CD14-positive monocyte (primary cell): ENCODE measurements at places on chromosomes 7 and 10.

DNA sequence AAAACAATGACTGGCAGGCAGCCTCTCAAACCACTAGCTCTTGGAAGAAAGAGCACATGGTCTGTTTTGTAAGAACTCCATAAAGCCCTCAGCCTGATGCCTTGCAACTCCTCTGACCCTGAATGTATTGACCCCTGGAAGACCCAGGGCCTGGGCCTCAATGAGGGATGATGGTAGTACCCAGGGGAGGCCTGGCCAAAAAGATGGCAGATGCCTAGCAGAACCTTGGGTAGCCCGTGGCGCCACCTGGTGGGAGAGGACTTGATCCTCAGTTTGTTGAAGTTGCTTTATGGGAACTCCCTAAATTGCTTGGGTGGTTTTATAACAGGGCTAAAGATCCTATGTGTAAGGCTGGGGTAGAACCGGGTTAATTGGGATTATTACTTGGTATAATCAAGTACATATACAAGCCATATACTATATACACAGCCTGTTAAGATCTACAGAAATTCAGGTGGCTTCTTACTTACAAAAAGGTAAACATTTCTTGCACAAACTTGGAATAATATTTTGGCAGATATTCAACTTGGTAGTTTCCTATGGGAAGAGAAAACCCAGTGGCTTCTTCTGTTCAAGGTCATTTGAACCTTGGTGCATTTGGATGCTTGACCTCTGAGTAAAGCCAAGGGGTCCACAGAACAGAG, 95.8 kb upstream of the CACUL1 start:
- peak; percentile 71 for DNase-seq

DNA sequence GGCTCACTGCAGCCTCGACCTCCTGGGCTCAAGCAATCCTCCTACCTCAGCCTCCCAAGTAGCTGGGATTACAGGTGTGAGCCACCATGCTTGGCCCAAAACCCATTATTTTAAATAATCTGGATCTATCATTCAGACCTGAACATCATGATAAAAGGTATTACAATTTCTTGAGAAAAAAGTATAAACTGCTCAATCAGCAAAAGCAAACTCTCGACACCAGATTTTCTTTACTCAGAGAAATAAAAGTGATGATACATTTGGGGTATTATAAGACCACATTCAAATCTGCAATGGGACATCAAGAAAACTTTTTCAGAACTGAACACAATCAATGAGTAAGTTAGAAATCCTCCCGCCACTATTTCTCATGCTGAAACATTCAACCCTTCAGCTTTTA, 41.2 kb downstream of the JMJD1C start:
- DNase-seq, result no peak

- DNase-seq, result peak; percentile 31
Measured at GRCh38 chr7:86932038-86932512, 127.4 kb downstream of the ELAPOR2 start.

- no peak for DNase-seq
Measured at GRCh38 chr10:11443468-11444154, 167.8 kb downstream of the USP6NL start.

- DNase-seq, result no peak
Measured at GRCh38 chr10:11104772-11105675, 87.4 kb downstream of the CELF2 start.

DNA sequence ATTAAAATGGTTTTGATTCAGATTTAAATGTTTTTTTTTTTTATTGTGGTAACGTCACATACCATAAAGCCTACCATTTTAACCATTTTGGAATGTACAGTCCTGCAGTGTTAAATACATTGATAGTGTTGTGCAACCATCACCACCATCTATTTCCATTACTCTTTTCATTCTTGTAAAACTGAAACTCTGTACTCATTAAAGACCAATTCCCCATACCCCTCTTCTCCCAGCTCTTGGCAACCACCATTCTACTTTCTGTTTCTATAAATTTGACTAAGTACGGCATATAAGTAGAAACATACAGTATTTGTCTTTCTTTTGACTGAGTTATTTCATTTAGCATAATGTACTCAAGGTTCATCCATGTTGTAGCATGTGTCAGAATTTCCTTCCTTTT, 96.2 kb downstream of the EXOC4 start:
- DNase-seq, result no peak

DNA sequence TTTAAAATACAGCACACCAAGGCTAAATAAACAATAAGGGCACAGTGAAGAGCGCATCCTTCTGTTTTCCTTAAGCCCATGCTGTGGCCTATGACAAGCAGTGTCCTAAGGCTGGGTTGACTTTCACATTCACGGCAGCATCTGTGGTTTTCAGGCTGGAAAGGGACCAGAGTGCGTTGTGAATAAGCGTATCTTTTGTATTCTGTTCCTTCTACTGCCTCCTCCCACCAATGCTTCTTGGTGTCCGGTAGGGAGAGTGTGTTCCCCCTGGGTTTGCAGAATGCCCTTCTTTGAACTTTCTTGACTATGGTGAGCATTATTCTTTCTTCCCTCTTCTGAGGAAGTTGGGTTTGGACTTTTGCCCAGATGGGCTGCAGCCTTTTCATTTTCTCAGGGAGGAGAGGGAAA, 73.6 kb downstream of the ABCA13 start:
- peak; percentile 9 for DNase-seq

- no peak for DNase-seq
Measured at GRCh38 chr7:151694441-151694827, 174.7 kb upstream of the RHEB start.

DNA sequence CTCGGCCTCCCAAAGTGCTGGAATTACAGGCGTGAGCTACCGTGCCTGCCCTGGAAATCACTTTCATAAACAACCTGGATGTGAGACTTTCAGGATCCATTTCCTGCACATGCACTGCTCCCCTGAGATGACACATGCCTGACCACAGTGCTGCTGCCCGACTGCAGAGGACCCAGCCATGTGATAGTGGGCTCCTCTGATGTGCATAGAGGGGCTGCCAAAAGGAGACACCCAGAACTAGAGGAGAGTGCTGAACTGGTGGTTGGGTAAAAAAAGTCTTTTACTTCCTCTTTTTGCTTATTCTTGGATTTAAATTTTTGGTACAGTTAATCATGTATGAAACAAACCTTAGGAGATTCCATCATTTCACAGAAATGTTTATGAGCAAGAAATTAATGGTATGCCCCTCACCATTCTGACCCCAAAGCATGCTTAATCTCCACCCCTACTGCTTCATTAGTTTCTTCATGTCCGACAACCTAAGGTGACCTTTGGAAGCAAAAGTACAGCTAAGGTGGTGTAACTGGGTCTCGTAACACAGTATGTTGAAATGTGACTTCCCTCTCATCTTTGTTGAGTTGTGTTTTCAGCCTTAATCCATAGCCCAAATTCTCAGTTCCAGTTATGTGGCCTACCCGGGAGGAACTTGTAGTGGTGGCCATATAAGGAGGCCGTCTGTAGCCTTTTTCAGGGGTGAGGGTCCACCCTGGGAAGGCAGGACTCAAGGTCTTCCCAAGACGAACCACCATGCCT, 111.1 kb downstream of the RNF216 start:
- peak; percentile 93 for DNase-seq

GRCh38 chr10:58990693-58991092, 185.8 kb upstream of the PHYHIPL start:
- no peak for DNase-seq

GRCh38 chr10:127013211-127013656, 108.0 kb downstream of the DOCK1 start:
- DNase-seq, result no peak

DNA sequence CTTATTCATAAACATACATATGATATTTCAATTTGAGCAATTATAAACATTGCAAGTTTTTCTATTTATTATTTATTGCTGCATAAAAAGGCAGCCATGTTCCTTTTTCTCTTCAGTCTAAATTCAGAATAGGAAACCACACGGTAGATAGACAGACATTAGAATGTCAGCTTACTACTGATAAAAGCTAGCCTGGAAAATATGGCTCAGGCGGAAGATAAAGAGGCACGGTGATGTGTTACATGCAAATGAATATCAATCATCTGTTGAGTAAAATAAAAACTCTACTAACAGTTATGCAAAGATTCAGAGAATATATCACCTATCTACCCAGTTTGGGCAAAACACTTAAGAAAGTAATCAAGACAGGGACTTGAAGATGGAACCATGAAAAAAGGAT, 73.5 kb upstream of the PDSS1 start:
- DNase-seq, result no peak

- no peak for DNase-seq
Measured at GRCh38 chr10:68462536-68462935, 9.2 kb downstream of the DNA2 start.

- peak; percentile 65 for DNase-seq
Measured at GRCh38 chr10:102814873-102815661, 22.1 kb downstream of the CYP17A1 start.

GRCh38 chr7:83153419-83153818, 9.3 kb downstream of the PCLO start:
- no peak for DNase-seq

DNA sequence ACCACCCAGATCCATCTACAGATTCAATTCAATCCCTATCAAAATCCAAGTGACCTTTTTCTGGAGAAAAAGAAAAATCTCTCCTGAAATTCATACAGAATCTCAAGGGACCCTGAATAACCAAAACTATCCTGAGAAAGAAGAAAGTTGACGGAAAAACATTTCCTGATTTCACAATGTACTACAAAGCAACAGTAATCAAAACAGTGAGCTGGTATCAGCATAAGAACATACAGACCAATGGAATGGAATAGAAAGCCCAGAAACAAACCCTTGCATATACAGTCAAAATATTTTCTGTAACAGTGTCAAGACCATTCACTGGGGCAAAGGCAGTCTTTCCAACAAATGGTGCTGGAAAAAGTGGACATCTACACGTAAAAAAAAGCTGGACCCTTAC, 89.9 kb downstream of the JMJD1C start:
- DNase-seq, result no peak

GRCh38 chr7:157360483-157361025, 23.8 kb downstream of the DNAJB6 start:
- DNase-seq, result no peak

DNA sequence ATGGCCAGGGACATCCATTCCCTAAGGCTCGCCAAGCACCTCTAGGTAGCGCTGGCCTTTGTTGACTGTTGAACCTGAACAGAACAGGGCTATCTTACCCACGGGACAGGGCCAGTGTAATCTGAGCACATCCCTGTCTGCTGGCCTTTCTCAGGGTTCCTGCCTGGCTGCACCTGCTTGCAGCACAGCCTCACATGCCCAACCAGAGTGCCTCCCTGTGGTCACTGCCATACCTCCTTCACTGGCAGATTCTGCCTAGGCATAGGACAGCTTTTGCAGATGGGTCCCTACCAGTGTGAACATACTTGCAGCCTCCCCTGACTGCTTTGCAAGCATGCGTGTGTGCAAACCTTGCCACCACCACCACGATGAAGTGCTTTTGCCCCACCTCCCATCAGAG, 15.8 kb upstream of the LIPN start:
- DNase-seq, result no peak

GRCh38 chr7:76292213-76292573, 10.3 kb upstream of the HSPB1 start:
- peak; percentile 17 for DNase-seq

DNA sequence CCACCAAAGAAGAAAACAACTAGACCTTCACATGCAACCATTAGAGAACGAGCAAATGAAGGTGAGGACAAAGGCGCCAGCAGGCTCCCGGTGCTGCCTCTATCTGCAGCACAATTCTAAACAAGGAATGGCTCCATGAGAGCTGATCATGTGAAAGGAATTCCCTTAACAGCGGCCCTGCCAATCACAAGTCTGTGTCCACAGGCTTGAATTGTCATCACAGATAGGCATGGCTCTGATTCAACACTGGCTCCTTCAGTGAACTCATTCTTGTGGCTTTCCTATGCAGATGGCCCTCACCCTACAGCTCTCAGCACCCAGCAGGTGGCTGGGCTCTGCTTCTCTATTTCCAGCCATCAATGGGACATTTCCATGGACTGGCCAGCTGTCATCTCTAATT, 36.2 kb downstream of the LAMB1 start:
- DNase-seq, result no peak

DNA sequence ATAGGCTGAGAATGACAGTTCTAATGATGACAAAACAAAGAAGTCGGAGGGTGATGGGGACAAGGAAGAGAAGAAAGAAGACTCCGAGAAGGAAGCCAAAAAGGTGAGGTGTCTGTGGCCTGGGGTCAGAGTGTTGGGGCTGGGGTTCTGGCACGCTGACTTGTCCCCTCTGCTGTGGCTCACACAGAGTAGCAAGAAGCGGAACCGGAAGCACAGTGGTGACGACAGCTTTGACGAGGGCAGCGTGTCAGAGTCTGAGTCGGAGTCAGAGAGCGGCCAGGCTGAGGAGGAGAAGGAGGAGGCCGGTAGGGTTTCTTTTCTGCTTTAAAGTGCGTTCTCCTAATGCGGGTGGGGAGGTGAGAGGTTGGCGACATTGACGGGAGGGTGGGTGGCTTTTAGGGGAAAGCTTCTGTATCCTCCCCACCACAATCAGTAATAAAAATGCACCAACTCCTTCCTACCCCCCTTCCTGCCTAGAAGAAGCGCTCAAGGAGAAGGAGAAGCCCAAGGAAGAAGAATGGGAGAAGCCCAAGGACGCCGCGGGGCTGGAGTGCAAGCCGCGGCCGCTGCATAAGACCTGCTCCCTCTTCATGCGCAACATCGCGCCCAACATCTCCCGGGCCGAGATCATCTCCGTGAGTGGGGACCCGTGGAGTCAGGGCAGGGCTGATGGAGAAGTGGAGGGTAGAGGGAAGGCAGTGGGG, 4.6 kb downstream of the UFSP1 start:
- DNase-seq, result no peak

- no peak for DNase-seq
Measured at GRCh38 chr10:126336801-126337200, 51.5 kb downstream of the ADAM12 start.

DNA sequence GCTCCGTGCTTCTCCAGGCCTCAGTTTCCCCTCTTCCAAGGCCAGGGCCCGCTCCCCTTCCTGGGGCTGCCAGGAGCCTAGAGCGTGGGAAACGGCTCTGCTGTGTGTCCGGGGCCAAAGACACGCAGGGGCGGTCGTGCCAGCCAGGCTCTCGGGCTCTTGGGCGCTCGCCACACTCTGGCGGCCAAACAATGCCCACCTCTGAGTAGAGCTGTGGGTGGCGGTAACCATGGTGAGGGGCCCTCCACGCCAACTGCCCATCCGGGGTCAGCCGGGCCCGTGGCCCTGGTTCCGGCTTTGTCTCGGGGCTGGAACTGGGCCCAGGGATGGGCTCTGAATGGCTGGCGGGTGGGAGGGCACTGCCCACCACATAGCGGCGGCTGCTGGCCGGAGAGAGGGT, 16.0 kb downstream of the GRIFIN start:
- no peak for DNase-seq

DNA sequence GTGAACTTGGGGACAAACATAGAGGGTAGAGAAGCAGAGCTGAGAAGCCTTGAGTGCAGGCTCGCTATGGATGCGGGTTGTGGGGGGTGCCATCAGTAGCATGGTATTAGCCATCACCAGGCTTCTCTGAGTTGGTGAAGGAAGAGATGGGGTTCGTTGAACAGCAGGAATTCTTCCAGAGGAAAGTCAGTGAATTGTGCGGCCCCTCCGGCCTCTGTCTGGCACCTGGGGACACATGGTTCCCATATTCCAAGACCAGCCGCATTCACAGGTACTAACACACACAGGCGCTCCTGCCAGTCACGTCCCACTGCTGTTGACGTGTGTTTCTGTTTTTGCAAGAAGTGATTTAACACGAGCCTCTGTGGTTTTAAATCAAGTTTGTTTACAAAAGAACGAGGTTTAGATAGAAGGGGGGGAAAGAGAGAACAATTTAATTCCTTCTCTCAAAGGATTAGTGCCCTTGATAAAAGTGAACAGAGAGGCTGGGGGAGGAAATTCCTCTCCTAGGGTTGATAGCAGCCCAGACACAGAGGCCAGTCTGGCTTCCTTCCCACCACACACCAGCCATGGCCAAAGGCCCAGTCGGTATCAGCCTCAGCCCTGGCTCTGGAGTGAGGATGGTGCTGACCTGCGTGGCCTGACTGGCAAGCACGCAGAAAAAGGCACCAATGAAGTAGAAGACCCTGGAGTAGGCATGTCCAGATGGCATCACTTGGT, 252.6 kb upstream of the IGFBP3 start:
- no peak for DNase-seq
